ENCODE measurements at places on chromosomes 3 and 15. TPM values are rescaled to one million over a fixed set of nuclear protein-coding genes. Genes with fewer than 3 reads are reported as not detected.

BCL2A1 gene
- total RNA-seq, result 0.12 TPM

CPB1 gene
- total RNA-seq, result not detected

ECE2 gene
- total RNA-seq, result not detected

LTK gene
- total RNA-seq, result not detected

WDR76 gene
- 0.51 TPM for total RNA-seq

SPTBN5 gene
- under 0.01 TPM for total RNA-seq

Measured in pericardium fibroblast (primary cell).